Stimulated activated CD4-positive, alpha-beta T cell treated with anti-CD3 and anti-CD28 coated beads, Interleukin-15, amount 100 ng/mL, for 48 hours (primary cell): ENCODE measurements at places on chromosomes 4 and X.

DNA sequence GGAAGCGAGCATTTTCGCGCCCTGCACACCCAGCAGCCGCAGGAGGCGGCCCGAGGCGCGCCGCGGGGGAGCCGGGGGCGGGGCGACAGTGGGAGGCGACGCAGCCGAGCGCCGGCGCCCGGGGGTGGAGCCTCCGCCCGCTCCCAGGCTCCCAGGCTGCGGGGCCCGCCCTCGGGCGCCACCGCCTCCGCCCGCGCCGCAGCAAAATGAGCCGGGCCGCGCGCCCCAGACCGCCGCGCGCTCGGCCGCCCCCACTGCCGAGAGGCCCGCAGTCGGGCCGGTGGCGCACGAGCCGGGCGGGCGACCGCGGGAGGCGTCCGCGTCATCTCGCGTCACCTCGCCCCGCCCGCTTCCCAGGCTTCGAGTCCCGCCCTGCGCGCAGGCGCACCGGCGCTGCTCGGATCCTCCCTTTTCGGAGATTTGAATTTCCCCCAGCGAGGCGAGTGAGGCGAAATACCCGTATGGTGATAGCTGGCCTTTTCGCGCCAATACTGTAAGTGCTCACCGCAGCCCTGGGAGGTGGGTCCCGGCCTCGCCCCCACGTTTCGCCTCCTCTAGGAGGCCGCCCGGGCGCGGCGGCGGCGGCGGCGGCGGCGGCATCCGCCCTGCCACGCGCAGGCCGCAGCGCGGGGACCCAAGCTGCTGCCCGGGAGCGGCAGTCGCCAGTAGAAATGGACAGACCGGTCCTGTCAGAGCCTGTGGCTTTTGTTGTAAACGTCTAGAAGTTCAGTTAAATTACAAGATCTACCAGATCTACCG is at the start of gene TMEM187:
TMEM187 (plus strand) TSS at position 387 of the 759 bp plus-strand sequence. CDS start 9,309 bp downstream, outside the sequence.
- DNase-seq = peak; percentile 78

DNA sequence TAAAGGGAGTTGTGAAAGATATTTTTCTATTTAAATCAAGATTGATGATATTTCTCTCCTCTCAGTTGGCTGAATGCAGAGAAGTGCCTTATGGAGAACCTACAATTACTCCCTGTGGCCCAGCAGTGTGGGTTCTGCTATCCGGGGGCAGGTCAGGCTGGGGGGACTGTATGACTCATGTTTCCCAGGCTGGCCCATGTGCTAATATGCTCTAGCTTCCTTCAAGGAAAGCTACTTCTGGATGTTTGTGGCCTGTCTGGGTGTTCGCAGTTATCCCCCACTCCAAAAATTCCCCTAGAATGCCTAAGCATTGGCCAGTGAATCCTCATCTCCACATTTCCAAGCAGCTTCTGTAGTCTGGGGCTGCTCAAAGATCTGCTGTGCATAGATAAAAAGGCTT is 58.9 kb upstream of the SPP1 start:
- DNase-seq = no peak

- DNase-seq = peak; percentile 36
Observed at GRCh38 chrX:129606918-129607317, 47.8 kb downstream of the APLN start.

DNA sequence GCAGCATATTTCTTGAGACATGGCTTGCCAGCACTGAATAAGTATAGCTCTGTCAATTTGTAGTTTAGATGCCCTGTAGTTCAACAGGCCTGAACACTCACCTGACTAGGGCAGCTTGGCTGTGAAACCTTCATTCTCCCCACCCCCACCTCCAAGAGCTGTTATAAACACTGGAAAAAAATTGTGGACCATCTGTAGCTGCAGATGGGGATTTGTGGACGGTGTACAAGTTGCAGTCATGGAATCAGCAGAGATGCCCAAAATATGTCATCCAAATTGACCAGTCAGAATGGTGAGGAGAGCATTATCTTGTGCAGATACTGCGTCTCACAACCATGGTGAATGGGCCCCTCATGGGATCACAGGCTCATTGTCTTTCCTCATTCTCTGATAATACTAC is 76.2 kb upstream of the PAQR3 start:
- DNase-seq = no peak

DNA sequence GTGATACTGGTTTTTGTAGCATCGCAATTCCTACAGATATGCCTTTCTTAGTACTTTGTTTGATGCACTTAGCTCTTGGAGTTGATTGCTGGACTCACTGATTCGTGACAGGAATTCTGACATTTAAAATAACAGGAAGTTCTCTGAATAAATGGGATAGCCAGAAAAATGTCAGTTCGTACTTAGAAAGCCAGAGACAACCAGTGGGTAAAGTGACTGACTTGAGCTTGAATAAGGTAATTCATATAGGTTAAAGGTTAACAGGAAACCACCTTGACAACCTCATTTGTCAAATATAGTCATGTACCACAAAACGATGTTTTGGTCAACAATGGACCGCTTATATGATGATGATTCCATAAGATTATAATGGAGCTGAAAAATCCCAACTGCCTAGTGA is 181.4 kb downstream of the RPA4 start:
- DNase-seq = no peak
